ENCODE measurements at places on chromosomes 6 and 20.

DNA sequence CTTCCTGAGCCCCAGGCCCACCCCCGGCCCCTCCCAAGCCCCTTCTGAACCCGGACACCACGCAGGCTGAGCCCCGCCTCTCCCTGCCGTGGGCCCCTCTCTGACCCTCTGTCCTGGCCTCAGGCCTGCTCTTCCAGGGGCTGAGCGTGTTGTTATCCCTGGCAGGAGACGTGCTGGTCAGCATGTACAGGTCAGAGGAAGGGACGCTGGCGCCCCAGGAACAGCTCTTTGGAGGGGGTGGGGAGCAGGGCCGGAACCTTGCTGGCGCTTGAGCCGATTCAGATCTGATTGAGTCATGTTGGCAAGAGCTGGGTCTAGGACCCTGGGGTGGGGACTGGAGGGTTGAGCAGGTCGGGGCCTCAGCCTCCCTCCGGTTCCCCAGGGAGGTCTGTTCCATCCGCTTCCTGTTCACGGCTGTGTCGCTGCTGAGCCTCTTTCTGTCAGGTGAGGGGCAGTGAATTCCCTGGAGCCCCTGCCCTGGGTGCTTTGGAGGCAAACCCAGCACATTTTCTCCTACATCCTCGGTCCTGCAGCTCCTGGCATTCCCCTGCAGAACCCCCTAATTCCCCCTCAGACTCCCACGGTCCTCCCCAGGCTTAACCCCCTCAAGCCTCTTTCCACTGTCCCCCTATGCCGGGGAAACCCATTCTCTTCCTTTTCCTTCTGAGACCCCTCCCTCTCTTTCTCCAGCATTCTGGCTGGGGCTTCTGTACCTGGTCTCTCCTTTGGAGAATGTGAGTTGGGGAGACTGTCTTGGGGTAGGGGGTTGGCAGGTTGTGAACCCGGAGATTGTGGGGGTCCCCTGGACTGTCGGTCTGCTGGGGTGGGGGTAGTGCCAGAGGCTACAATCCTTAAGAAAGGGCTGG is 2.0 kb downstream of the SPAG4 start:
- peak; percentile 81 for DNase-seq

GRCh38 chr20:6108330-6108729 is 14.5 kb downstream of the FERMT1 start:
- DNase-seq: no peak

DNA sequence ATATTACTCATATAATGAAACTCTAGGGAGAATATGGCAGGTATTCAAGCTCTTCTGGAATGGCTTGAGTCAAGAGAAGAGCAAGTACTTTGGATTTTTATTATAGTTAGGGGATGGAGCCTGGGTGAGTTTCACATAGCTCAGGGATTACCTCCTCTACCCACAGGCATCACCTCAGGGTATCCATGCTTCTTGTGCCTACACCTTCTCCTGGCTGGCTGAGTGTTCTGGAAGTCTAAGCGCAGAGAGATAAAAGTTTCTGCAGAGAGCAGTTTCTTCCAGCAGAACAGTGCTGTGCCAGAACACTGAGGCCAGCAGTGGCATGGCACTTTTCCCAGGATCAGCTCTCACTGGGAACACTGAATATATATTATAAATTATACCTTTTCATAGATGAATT is 199.7 kb upstream of the KCNQ5 start:
- no peak for DNase-seq

- DNase-seq: no peak
These were observed 636.0 kb downstream of the MMUT start for GRCh38 chr6:48826901-48827701.

DNA sequence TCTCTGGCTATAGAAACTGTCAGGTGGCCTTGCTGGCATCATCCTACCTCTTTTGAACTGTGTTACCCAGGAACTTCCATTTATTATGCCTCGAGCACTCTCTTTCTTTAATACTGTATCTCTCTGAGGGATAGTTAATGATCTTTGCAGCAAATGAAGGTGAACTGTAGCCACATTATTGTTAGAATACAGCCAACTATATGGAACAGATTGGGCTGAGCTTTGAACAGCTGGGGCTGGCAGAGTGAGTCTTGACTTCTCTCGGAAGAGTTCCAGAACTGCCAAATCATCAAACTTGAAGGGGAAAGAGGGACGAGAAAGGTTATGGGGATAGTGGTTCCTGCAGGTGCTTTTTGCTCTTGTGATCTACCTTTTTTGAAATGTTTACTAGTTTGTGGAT is 237.7 kb downstream of the PRL start:
- DNase-seq: no peak

DNA sequence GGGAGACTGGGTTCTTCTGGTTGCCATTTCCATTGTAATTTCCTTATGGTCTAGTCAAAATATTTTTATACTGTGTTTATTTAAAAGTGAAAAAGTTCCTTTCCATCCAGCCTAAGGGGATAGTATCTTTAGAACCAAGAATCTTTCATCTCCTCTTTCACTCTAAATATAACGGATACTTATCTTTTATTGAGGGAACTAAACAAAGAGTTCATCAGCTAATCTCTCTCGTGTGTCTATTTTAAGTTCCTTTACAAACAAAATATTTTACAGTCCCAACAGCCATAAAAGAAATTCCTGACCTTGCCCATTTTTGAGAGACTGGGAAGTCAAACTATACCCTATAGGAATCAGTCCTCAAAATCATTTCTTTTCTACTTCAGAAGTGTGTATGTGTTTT is 232.7 kb downstream of the NKAIN2 start:
- no peak for DNase-seq

- no peak for DNase-seq
These were observed 355.1 kb downstream of the PAX1 start for GRCh38 chr20:22060610-22061009.

DNA sequence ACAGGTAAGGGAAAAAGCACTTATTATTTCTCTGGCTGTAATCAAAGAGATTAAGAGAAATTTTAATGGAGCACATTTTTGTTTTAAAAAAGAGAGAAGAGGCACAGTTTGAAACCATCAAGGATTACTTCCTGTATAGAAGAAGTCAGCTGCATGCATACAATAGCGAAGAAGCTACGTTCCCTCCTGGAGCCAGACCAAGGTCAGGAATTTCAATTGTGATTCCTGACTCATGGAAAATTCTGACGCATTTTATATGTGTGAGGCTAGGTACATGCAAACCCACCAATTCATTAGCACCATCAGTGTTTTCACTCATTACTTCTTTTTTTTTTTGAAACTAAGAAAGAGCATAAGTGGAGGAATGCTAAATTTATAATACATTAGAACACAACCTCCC is 232.7 kb upstream of the SGK1 start:
- no peak for DNase-seq

GRCh38 chr20:44203161-44203560 is 7.4 kb downstream of the OSER1 start:
- no peak for DNase-seq

DNA sequence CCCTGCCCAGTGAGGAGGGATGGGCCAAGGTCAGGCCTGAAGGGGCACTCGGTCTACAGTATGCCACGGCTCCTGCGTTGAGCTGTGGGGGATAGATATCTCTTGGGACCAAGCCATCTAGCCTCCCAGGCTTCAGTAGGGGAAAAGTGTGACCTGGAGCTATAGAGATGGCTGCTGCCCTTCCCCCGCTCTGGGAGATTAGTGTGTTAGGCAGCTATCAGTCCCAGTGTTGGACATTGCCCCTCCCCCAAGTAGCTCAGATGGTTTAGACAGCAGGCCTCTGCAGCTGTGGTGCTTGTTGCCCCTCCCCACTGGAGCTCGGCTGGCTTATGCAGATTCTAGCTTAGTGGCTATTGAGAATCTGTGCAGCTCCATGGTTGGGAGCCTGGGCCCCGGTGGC is 56.8 kb downstream of the KHDRBS2 start:
- no peak for DNase-seq

- DNase-seq: peak; percentile 87
These were observed 14.0 kb downstream of the UST start for GRCh38 chr6:148760568-148761526.

Measured in right cardiac atrium (tissue), 5 donors.